ENCODE measurements at places on chromosomes 2 and 18.
A peak's percentile ranks its signal among the peaks of the same experiment; 100 is the strongest.

- peak; percentile 26 for DNase-seq
These were observed 588 bp upstream of the FOXI3 start for GRCh38 chr2:88452980-88453582.

GRCh38 chr2:101828673-101829334 lies 131.3 kb downstream of the MAP4K4 start:
- no peak for DNase-seq

DNA sequence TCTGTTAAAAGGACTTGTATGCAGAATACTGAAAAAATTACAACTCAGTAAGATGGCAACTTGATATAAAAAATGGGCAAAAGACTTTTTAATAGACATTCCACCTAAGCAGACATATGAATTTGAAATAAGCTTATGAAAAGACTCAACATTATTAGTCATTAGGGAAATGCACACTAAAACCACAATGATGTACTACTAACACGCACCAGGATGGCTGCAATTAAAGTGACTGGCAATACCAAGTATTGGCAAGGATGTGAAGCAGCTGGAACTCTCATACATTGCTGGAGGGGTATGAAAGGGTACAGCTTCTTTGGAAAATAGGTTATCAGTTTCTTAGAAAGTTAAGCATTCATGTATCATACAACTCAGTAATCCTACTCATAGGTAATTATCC lies 3.2 kb upstream of the ENOSF1 start:
- DNase-seq = no peak

GRCh38 chr2:102235491-102235890 lies 48.7 kb downstream of the IL1RL2 start:
- DNase-seq = no peak

DNA sequence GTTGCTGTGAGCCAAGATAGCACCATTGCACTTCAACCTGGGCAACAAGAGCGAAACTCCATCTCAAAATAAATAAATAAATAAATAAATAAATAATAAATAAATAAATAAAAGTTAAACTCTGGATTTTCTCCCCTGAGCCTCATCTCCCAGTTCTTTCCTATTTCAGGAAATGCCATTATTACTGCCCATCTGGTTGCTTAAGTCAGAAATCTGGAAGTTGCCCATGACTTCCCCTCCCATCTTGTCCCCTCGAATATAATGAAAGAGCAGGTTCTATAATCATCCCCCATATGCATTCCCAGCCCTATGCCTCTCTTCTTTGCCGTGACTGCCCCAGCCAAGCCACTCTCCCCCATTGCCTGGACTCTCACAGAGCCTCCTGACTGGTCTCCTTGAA lies 4.2 kb upstream of the PSD4 start:
- DNase-seq = no peak

DNA sequence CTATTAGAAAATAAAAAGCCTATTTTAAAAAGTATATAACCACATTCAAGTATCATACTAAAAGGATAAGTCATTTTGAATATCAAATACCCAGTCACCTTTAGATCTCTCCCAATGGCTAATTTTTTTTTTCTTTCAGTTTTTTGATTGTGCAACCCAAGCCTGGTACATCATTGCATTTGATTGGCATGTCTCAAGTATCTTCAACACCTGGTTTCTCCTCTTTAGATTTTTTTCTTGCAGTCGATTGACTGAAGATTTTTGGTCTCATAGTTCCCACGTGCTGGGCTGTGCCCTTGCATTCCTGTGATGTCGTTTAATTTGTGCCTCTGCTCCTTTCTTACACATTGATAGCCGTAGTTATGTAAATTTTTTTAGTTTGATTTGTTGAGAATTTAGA lies 40.7 kb downstream of the ATIC start:
- DNase-seq = no peak

GRCh38 chr2:214578442-214578841 lies 167.6 kb downstream of the VWC2L start:
- no peak for DNase-seq

- DNase-seq = peak; percentile 45
These were observed 106.2 kb downstream of the HDAC4 start for GRCh38 chr2:239294571-239295054.

GRCh38 chr2:160310118-160310828 lies 110.2 kb upstream of the ITGB6 start:
- no peak for DNase-seq

DNA sequence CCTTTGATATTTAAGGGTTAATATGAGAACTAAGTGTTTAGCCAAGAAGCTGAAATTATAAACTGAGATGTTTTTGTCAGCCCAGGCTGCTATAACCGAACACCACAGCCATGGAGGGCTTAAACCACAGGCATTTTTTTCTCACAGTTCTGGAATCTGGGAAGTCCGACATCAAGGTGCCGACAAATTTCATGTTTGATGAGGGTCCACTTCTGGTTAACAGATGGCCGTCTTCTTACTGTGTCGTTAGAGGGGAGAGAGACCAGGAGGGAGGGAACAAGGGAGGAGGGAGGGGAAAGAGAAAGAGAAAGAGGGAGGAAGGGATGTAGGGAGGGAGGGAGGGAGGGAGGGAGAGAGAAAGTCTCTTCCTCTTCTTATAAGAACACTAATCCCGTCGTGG lies 6.5 kb upstream of the CNDP2 start:
- no peak for DNase-seq

- DNase-seq = no peak
These were observed 36.8 kb downstream of the COL4A4 start for GRCh38 chr2:227127201-227127600.

- no peak for DNase-seq
These were observed 15.4 kb downstream of the TGOLN2 start for GRCh38 chr2:85312404-85312803.

- DNase-seq = no peak
These were observed 33.8 kb downstream of the ZNF519 start for GRCh38 chr18:14098428-14098827.

DNA sequence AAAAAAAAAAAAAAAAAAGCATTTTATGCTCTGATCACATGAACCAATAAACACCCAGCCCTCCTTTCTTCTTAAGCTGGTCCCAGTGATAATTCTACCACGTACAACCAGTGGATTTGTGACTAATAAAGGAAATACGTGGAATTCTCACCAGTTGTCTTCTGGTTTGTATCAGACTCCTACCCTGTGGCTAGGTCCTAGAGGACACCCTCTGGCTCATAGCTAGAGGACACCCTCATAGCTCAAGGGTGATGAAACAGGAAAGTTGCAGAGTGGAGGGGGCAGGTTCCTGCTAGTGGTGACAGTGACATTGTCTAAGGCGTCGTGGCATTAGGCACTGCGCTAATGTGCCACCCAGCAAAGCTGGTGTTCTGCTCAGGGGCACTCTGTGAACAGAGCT lies 167.8 kb downstream of the BCL11A start:
- DNase-seq = no peak

DNA sequence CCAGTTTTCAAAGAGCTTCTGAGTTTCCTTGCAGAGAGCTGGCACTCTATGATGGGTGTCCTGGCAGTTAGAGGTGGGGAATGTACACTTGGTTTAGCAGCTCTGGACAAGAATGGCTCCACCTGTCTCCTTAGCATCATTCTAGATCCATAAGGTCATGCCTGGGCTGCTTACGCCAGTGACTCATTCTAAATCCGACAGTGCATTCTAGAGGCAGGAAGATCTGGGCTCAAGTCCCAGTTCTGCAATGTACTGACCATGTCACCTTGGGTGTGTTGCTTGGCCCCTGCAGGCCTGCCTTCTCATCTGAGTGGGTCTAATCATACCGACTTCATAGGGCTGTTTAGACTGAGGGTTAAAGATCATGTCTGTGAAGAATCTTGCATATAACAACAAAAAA lies 46.5 kb downstream of the PTGR3 start:
- DNase-seq = no peak

DNA sequence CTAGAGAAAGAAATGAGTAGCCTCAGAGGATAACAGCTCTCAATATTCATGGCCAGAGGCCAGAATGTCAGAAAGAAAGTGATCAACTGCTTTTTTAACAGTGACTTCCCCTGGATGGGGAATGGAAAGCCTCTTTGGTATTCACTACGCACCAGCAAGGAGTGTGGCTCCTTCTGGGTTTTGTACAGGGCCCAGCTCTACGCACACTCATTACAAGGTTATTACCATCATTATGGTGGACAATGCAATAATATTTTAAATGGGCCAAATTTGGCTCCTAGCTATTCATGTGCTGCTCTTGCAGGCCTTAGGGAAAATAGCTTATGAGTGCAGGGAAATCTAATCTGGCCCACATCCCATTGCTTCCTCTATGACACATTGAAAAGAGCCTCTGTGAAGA lies 1149.5 kb upstream of the FANCL start:
- no peak for DNase-seq

DNA sequence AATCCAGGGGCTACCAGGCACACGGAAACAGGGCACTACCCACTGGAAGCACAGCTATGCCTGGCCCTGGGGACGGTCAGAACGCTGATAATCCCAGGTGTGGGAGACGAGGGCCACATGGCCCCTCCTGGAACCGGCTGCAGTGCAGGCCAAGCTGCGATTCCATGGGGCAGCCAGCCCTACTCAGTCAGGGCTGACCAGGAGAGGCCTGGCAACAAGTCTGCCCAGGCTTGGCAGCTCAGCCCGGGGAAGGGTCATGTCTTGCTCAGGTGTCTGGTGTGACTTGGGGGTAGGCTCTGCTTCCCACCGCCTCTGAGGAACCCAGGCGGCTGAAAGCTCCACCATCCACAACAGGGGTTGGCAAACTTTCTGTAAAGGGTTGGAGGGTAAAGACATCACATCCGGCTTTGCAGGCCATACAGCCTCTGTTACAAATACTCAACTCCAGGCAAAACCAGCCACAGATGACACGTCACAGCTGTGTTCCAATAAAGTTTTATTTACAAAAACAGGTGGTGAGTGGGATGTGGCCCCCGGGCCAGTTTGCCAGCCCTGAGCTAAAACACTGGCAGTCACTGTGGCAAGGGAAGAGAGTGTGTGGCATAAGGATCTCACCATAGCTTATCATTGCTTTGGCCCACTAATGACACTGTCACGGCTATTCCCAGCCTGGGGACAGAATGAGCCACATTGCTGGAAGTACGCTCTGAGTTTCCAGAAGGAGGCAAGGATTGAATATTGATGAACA lies 85.2 kb downstream of the NDUFA10 start:
- DNase-seq = peak; percentile 41

- DNase-seq = no peak
These were observed 7.1 kb upstream of the CEP68 start for GRCh38 chr2:65049010-65049639.

GRCh38 chr18:7945882-7946281 lies 378.8 kb downstream of the PTPRM start:
- DNase-seq = no peak
